ENCODE measurements at places on chromosomes 6 and 20.

- DNase-seq: no peak
These were observed 37.6 kb downstream of the NR2E1 start for GRCh38 chr6:108203189-108204112.

- DNase-seq: no peak
These were observed 4.5 kb downstream of the CD164 start for GRCh38 chr6:109377717-109378116.

GRCh38 chr6:119119989-119120388 is 41.5 kb upstream of the FAM184A start:
- no peak for DNase-seq

DNA sequence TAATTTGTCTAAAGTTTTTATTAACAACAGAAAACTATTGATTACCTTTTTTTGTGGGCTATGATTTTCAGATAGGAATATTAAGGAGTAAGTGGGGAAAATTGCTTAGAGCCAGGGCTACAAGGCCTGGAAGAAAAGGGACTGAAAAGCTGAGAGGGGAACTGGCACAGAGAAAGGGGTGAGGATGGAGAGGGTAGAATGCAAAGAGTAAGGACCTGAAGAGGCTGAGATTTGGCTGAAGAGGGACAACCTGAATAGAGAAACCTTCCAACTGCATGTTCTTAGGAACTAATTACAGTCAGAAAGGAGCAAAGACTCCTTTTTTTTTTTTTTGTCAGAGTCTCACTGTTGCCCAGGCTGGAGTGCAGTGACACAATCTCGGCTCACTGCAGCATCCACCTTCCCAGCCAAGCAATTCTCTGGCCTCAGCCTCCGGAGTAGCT is 16.7 kb downstream of the BTN2A1 start:
- DNase-seq: no peak

DNA sequence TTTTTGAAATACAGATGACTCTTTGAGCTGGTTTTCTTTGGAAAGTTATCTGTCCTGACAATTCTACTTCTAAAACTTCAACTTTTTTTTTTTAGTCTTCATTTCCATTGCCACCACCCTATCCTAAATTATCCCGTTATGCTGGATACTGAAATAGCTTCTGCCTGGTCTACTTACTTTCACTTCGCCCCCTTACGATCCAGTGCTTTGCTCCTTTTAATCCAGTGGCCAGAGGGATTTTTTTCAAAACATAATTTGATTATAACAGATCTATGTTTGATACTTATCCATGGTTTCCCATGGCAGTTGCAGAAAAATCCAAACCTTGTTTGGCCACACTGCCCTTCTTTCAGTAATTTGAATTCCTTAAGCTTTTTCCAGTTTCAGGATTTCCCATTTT is 27.4 kb downstream of the ASXL1 start:
- DNase-seq: no peak

- DNase-seq: no peak
These were observed 213.8 kb upstream of the AGPAT4 start for GRCh38 chr6:161487694-161488093.

- DNase-seq: no peak
These were observed 77.6 kb upstream of the MOCS1 start for GRCh38 chr6:40011844-40012243.

DNA sequence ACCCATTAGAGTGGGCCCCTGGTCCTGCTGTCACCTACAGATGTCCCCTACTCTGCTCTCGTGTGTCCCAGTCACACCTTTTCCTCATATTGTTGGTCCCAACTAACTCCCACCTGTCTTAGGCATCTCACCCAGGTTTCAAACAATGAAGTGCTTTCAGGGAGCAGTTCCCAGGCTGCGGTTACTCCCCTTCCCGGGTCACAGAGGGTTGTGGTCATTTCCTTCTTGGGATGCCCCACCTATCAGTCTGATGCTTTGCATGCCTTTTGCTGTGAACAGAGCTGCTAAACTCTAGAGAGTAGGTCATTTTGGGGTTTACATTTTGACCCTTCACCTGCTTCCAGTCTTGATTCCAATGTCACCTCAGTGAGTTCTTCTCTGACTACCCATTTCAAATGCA is 181.6 kb downstream of the CDC5L start:
- no peak for DNase-seq

GRCh38 chr6:133816171-133816570 is 72.7 kb upstream of the TCF21 start:
- no peak for DNase-seq

DNA sequence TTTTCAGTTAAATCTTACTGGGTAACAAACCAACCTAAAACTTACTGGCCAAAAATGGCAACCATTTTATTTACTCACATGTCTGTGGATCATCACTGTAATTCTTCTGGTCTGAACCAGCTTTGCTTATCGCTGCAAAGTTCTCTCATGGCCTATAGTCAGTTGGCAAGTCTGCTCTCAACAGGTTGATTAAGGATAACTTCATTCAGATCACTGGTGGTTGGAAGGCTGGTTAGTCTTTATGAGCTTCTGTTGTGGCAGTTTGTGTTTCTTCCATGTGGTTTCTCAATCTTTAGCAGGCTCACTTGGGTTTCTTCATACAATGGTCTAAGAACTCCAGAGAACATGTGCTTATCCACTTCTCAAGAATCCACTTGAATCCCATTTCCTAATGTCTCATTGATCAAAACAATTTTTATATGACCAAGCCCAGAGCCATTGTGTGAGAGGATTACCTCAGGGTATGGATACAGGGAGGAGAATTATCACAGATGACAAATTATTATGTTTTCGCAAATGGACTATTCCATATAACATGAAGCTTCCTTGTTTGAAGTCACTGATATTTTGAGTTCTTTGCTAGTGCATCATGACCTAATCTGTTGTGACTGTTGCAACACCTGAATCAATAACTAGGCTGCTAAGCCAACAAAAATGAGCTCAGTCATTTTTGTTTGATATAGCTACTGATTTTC is 155.4 kb upstream of the BMP2 start:
- no peak for DNase-seq

DNA sequence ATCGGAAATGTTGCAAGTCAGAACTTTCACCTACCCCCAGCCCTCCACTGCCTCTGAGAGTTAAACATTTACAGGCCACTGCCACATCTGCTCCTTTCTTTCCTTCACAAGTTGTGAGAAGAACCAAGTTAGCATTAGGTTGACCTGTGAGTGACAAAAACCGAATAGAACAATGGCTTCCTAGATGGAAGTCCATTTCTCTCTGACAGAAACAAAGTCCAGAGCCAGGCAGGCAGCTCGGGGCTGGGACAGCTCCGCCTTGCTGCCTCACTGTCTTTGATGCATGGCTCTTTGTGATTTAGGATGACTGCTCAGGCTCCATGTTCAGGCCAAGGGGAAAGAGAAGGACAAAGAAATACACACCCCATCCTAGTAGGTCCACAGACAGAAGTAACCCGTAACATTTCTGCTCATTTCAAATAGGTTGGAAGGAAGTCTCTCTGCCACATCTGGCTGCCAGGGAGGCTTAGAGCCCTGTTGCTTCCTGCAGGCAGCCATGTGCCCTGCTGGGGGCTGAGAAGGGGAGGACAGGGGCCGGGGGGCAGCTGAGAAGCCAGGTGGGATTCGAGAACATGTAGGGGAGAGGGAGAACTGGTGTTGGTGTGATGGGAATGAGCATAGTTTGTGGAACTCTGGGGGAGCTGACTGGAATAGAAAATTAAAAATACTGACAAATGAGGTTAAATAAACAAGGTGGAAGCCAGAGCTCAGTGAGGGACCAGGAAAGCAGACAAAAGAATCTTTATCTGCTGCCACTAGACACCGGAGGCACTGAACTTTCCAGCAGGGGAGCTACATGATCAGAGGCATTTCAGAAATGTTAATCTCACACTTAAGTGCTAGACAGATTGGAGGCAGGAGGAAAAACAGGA is 19.5 kb upstream of the IER3 start:
- no peak for DNase-seq

DNA sequence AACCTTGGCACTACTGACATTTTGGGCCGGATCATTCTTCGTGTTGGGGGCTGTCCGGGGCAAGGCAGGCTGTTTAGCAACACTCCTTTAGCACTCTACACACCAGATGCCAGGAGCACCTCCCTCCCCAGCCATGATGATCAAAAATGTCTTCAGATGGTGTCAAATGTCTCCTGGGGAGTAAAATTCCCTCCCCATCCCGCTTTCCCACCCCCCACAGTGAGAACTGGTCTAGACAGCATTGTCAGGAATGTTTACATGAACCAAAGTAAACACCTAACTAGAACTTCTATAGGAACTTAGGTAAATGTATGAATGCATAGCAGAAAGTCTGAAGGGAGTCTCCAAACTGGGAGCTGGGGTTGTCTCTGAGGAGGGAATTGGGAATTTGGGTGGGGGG is 70.0 kb upstream of the TOP1 start:
- DNase-seq: no peak

GRCh38 chr20:52379723-52380336 is 188.3 kb upstream of the ZFP64 start:
- DNase-seq: no peak

DNA sequence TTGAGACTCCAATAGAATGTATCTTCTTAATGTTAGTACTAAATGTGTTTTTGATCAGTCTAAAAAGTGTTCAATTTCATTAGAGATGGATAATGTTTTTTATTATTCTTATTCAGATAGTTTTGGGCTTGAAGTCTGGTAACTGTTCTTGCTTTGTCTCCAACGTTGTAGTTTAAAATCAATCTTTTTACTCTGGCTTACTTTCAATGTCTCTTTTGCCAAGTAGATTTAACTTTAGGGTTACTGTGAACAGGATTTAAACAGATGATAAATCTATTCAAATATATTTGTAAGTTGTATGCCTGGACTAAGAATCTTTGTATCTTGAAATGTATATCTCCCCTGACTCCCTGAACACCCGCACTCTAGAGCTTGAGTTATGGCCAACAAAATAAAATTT is 51.1 kb downstream of the SGK1 start:
- DNase-seq: no peak

- DNase-seq: no peak
These were observed 19.6 kb upstream of the FAM83C start for GRCh38 chr20:35311822-35312221.

GRCh38 chr6:32689531-32690501 is 23.4 kb upstream of the HLA-DQB1 start:
- no peak for DNase-seq

GRCh38 chr6:168704678-168705077 is 263.7 kb downstream of the SMOC2 start:
- DNase-seq: no peak

GRCh38 chr6:18352842-18353241 is 34.3 kb upstream of the RNF144B start:
- DNase-seq: no peak

GRCh38 chr6:127533011-127533410 is 13.9 kb upstream of the MTCL3 start:
- no peak for DNase-seq

- no peak for DNase-seq
These were observed 10.5 kb downstream of the RPS6KA2 start for GRCh38 chr6:166616261-166617238.

GRCh38 chr20:32753731-32754130 is 8.5 kb upstream of the DNMT3B start:
- no peak for DNase-seq

DNA sequence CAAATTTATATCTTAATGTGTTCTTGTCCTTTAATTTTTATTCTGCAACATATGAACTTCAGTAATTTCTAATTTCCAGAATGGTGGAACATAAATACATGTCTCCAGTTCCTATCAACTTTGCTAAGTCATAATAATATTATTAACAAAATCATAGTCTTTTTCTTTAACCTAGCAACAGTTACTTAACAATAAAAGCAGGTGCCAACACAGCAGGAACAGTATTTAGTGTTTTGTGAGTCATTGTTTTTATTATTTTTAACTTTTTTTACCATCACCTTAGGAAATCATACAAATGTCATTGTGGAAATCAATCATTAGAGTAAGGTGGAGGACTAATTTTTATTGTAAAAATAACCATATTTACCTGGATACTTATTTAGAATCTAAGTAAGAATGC is 133.5 kb downstream of the PLCB1 start:
- DNase-seq: no peak

DNA sequence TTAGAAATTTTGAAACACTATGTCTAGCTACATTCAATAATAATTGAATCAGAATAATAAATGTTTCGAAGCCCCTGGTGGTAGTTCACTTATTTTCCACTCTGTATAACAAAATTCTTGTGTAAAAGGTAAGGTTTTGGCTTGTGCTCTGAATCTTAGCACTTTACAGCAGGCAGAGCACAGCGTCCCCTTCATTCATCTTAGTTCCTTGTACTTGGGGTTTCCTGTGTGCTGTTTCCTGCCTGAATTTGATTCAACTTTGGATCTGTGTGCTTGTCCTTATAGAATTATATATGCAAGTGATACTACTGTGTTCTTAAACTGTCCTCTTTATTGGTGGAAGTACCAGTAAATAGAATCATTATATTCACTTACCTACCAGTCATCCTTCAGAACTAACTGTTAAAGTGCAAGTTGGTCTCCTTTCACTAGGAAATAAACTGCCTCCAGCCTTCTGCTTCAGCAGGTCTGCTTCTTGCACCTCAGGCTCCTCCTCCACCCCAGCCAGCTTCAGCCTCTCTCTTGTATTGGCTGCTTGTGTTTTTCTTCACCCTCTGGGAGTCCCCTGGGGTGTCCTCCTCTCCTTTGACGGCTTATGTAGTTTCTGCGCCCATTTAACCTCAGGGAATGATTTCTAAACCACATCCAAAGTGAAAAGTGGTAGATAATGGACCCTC is 28.8 kb upstream of the TULP4 start:
- DNase-seq: no peak

DNA sequence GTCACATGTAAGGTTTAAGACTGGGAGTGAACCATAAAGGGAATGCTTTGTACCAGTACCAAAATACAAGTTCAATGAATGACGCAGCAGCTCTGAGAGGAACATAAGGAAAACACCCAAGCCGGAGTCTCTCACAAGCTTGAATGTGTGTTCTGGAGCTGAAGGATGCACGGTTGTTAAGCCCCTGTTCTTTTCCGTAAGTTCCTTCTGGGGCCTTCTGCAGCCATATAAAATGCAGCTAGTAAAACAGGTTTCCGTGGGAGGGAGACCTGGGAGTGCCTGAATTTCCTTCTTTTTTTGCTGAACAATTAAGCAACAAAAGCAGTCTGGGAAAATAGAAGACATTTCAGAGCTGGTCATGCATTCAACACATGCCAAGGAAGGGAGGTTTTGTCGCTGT is 73.2 kb upstream of the JAG1 start:
- DNase-seq: no peak

DNA sequence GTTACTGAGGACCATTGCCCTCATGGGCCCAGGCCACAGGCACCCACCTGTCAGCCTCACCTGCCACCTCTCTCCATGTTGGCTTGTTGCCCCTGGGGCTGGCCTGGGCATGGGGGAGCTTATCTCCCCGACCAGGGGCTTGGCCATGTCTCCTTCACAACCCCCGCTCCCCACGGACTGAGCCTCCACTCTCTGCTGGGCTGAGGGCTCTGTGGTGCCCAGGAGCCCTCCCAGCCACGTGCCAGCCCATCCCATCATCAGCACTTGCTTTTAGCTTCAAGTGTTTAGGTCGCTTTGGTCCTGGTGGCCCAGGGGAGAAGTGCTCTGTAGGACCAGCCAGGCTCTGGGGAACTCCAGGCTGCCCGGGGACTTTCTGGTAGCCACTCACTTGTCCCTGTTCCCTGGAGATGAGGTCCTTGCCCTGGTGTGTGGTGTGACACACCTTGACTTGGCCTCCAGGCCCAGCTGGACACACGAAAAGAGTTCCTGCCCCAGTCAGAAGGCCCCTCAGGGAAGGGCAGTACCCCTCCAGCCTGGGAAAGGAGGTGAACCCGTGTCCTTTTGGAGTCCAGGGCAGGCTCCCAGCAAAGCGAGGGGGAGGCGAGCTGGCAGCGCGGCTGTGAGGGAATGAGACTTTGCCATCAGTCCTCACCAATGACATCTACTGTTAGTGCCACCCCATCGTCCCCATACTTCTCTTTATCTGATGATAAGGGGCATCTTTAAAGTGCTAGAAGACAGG is 352.6 kb downstream of the ZFAND3 start:
- DNase-seq: no peak

GRCh38 chr6:126764104-126764503 is 354.4 kb upstream of the RSPO3 start:
- no peak for DNase-seq
